Ammon's horn (tissue), 1 donor: ENCODE measurements at places on chromosomes 11 and 22.

DNA sequence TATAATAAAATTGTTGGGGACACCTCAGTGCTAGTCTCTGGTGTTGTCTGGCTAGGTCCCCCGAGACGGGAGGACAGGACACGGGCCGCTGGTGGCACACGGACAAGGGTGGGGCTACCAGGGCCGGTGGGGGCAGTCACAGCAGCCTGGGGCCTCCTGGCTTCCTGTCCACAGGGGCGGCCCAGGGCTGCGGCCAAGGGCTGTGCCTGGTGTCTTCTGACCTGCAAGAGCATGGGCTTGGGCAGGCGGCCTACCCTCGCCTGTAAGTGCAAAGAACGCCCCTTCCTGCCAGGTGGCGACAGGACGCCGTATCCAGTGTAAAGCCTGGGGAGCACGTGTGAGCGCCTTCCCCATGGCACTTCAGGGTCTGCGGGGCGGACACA, 3.6 kb downstream of the LRFN4 start:
- DNase-seq = no peak

DNA sequence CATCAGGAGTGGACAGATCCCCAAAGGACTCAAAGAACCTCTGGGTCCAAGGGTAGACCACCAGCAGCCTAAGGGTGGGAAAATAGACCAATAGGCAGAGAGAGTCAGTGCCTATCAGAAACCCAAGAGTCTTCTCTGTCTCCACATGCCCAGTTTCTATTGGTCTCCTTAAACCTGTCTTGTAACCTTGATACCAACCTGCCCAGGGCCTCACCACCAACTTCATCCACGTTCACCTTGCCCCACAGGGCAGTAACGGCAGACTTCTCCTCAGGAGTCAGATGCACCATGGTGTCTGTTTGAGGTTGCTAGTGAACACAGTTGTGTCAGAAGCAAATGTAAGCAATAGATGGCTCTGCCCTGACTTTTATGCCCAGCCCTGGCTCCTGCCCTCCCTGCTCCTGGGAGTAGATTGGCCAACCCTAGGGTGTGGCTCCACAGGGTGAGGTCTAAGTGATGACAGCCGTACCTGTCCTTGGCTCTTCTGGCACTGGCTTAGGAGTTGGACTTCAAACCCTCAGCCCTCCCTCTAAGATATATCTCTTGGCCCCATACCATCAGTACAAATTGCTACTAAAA, at the start of gene HBB:
TSS of gene HBB (minus strand) at position 340 of the 579 bp plus-strand sequence. CDS start at position 290, 50 bp downstream.
- no peak for DNase-seq

- DNase-seq = no peak
These were observed 34.4 kb upstream of the CALCB start for GRCh38 chr11:15038963-15039362.

DNA sequence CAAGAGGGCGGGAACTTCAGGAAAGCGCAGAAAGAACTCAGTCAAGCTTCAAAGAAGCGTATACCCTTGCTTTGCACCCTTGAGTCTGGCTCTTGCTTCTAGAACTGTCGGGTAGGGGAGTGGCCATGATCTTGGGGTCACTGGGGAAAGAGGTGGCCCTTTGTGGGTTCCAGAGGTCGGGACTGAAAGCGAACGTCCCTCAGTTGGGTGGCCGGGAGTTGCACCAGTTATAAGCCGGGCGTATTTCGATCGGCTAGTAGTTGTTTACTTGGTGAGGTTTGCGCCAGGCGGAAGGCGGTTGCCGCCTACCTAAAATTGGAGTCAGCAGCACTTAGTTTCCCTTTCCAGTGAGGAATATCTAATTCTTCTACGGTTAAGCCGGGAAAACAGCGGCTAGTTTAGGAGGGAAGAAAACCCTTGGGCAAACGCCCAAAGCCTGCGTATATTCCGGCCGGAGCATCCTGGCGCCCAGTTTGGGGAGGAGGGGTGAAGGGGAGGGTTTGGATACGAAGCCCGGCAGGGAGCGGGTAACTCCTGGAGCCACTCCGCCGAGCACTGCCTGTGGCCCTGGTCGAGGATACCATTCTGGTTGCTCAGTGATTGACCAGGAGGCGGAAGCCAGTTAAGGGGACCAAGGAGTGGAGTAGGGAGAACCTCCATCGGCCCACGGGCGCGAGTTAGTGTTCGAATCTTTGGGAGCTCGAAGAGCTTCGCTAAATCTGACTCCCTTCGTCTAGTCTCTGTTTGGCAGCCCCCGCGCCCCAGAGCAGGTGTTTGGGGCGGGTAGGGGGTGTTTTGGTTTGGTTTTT, 807 bp upstream of the WT1 start:
- no peak for DNase-seq

- no peak for DNase-seq
These were observed 112.5 kb downstream of the MICAL3 start for GRCh38 chr22:17911887-17912286.
